Esophagus squamous epithelium (tissue), 5 donors: ENCODE measurements at places on chromosomes 1 and 21.

DNA sequence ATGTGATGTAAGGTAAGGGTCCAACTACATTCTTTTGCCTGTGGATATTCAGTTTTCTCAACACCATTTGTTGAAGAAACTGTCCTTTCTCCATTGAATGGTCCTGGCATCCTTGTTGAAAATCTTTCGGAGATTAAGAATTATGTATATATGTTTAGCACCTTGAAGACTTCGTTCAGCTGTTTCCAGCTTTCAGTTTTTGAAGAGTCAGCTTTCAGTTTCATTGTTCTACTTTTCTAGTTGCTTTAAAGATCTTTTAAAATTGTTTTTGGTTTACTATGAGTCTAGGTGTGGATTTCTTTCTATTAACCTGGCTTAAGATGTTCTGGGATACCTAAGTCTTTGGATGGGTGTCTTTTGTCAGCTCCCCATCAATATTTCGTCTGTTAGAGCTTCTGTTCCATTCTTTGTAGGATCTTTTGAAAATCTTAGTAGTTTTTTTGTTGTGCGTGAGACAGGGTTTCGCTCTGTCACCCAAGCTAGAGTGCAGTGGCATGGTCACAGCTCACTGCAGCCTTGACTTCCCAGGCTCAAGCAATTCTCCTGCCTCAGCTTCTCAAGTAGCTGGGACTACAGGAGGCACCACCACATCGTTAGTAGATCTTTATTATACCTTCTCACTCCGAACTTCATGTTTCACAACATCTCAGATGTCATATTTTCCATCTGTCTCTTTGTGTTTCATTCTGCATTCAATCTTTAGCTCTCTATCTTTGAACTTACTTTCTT, 353.5 kb upstream of the B3GALT2 start:
- no peak for DNase-seq
- no peaks in the 10 kb centered on the region for H3K36me3 ChIP-seq
- H3K27me3 ChIP-seq, result no peaks in the 10 kb centered on the region
- H3K4me1 ChIP-seq, result no peaks in the 10 kb centered on the region
- H3K4me3 ChIP-seq, result no peak overlapping the region

- H3K4me3 ChIP-seq, result no peak overlapping the region
- H3K27ac ChIP-seq, result no peak overlapping the region
- H3K4me1 ChIP-seq, result peaks cover 3% of the 10 kb centered on the region
- no peak for DNase-seq
Measured at GRCh38 chr1:17653728-17654351, 101.3 kb upstream of the ACTL8 start.

GRCh38 chr1:225250432-225250831, 177.4 kb downstream of the LBR start:
- no peaks in the 10 kb centered on the region for H3K27me3 ChIP-seq
- no peak for DNase-seq
- H3K36me3 ChIP-seq, result no peaks in the 10 kb centered on the region
- no peak overlapping the region for H3K27ac ChIP-seq
- no peaks in the 10 kb centered on the region for H3K4me1 ChIP-seq

- H3K27ac ChIP-seq, result no peak overlapping the region
- no peak for DNase-seq
- no peaks in the 10 kb centered on the region for H3K27me3 ChIP-seq
- H3K36me3 ChIP-seq, result no peaks in the 10 kb centered on the region
Measured at GRCh38 chr1:198168227-198168626, 11.4 kb downstream of the NEK7 start.

DNA sequence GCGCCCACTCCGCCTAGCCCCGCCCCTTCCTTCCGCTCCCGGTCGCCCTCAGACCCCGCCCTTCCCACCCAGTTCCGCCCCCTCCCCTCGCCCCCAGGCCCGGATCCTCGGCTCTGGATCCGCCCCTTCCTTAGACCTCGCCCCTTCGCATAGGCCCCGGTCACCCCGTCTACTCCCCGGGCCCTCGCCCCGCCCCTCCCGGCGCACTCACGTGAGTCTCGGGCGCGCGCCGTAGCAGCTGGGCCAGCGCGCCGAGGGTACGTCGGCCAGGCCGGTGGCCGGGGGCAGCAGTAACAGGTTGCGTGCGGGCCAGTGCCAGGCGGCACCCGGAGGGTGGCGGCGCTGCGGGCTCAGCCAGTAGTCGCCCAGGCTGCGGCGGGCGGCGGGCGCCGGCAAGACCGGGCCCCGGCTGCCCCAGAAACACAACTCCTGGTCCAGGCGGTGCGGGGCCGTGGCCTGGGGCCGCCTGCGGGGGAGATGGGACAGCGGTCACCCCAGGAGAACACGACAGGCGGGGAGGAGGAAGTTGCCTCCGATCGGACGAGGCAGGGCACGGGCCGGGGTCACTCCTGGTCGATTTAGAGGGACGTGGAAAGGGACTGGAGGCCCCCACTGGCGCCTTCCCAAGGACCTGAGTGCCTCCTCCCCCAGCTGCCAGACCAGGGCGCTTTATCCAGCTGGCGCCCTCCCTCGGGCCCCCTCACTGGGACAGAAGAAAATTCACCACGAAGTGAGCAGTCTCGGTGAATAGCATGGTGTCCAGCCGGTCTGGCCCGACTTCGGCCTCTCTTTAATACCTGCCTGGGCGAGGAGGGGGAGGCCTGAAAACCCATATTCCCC, 10.7 kb downstream of the FAM229A start:
- peak; percentile 37 for DNase-seq
- H3K27me3 ChIP-seq, result no peaks in the 10 kb centered on the region
- peak overlapping the region; percentile 81 for H3K4me3 ChIP-seq
- peak overlapping the region; percentile 81 for H3K27ac ChIP-seq
- H3K36me3 ChIP-seq, result no peaks in the 10 kb centered on the region

GRCh38 chr1:64072089-64072793, 131.2 kb upstream of the UBE2U start:
- no peaks in the 10 kb centered on the region for H3K4me1 ChIP-seq
- no peaks in the 10 kb centered on the region for H3K36me3 ChIP-seq
- no peak for DNase-seq
- H3K27me3 ChIP-seq, result no peaks in the 10 kb centered on the region

- H3K4me1 ChIP-seq, result peaks cover 13% of the 10 kb centered on the region
- DNase-seq, result no peak
- no peak within 1 kb of the TSS for H3K27ac ChIP-seq
- no peak within 1 kb of the TSS for H3K4me3 ChIP-seq
Measured at GRCh38 chr1:16021681-16022080, at the start of gene CLCNKA. Gene CLCNKA, plus strand, starts transcription at chr1:16022036. Its CDS starts 584 bp downstream, at chr1:16022620.

- no peak overlapping the region for H3K27ac ChIP-seq
- no peak for DNase-seq
- no peak overlapping the region for H3K4me3 ChIP-seq
- no peaks in the 10 kb centered on the region for H3K27me3 ChIP-seq
- H3K4me1 ChIP-seq, result no peaks in the 10 kb centered on the region
Measured at GRCh38 chr1:192730198-192730597, 78.6 kb upstream of the RGS2 start.

- no peak for DNase-seq
- H3K4me1 ChIP-seq, result no peaks in the 10 kb centered on the region
- no peak overlapping the region for H3K4me3 ChIP-seq
Measured at GRCh38 chr1:232859216-232859615, 54.0 kb downstream of the MAP10 start.

DNA sequence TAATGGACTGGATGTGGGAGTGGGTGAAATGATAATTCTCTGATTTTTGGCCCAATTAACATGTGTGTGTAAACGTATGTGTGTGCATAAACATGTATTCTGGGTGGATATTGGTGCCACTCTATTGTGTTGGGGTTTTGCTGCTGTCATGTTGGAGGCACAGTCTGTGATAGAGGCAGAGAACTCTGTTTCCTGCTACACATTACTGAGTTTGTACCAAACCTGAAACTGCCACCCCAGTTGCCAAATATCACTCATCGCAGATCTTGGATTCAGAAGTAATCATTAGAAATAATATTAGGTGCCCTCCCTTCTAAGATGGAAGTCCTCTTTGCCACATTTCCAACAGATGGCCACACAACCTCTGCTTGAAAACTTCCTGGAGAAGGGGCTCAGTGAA, 13.8 kb downstream of the FASLG start:
- H3K27ac ChIP-seq, result no peak overlapping the region
- no peaks in the 10 kb centered on the region for H3K27me3 ChIP-seq
- H3K36me3 ChIP-seq, result no peaks in the 10 kb centered on the region
- DNase-seq, result no peak
- H3K4me1 ChIP-seq, result no peaks in the 10 kb centered on the region

GRCh38 chr21:30629200-30629599, 5.8 kb upstream of the KRTAP20-2 start:
- no peaks in the 10 kb centered on the region for H3K36me3 ChIP-seq
- H3K4me3 ChIP-seq, result no peak overlapping the region
- H3K27ac ChIP-seq, result no peak overlapping the region
- DNase-seq, result no peak

DNA sequence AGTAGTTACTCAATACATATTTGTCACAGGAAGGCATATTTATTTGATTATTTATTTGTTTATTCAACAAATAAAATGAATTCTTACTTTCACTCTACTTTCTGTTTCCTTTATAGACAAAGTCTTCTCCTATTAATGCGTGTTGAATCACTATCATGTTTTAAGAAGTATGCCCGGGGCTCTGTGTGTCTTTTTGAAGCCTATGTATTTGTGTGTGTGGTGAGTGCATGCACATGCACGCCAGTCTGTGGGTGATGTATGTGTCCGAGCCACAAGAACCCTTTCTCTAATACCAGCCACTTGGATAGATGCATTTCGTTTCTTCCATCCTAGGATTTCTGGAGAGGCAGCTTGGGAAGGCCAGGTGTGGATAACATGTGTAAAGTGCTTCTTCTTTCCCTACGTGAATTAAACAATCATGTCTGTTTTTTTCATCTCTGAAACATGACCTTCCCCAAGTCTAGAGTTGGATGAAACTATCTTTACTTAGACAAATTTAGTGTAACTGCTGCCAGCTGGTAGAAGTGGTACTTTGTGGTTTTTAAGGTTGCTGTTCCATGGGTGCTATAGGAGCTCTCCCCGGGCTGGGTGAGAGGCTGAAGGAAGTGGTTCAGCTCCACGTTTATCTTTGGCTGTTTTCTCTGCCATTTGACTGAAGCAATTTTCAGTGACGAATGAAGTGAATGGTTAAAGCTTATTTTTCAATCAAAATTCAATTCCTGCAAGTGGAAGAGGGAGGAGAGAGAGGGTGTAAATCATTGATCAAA, 46.8 kb upstream of the PPM1J start:
- H3K27me3 ChIP-seq, result no peaks in the 10 kb centered on the region
- peak overlapping the region; percentile 81 for H3K27ac ChIP-seq
- H3K36me3 ChIP-seq, result no peaks in the 10 kb centered on the region
- no peak for DNase-seq

DNA sequence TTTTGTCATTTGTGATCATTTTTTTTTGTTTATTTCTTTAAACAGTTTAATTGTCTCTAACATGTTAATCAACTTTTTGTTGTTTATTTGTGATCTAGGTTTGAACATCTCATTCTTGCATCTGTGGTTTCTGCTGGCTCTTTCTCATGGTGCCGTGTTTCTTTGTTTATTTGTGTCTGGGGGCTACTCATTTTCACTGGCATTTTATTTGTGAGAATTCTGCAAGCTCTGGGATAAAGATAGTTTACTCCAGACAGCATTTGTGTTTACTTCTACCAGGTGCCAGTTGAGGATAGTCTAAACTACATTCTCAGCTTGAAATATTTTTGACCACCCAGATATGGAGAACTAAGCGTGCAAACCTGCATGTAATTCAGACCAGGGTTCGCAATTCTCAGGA, 508.6 kb downstream of the KIF26B start:
- no peak overlapping the region for H3K27ac ChIP-seq
- no peaks in the 10 kb centered on the region for H3K36me3 ChIP-seq
- H3K4me1 ChIP-seq, result no peaks in the 10 kb centered on the region
- no peaks in the 10 kb centered on the region for H3K27me3 ChIP-seq
- DNase-seq, result no peak

- H3K27me3 ChIP-seq, result no peaks in the 10 kb centered on the region
- H3K4me3 ChIP-seq, result no peak overlapping the region
- H3K27ac ChIP-seq, result no peak overlapping the region
- H3K4me1 ChIP-seq, result no peaks in the 10 kb centered on the region
- no peaks in the 10 kb centered on the region for H3K36me3 ChIP-seq
- DNase-seq, result no peak
Measured at GRCh38 chr21:27694667-27695066, 727.8 kb upstream of the ADAMTS5 start.

- H3K4me1 ChIP-seq, result peaks cover 11% of the 10 kb centered on the region
- H3K4me3 ChIP-seq, result no peak overlapping the region
- no peaks in the 10 kb centered on the region for H3K36me3 ChIP-seq
- no peaks in the 10 kb centered on the region for H3K27me3 ChIP-seq
- DNase-seq, result no peak
Measured at GRCh38 chr1:86926883-86927282, 12.4 kb downstream of the HS2ST1 start.

GRCh38 chr1:186183219-186183618, 191.8 kb downstream of the TPR start:
- H3K36me3 ChIP-seq, result no peaks in the 10 kb centered on the region
- peaks cover 16% of the 10 kb centered on the region for H3K4me1 ChIP-seq
- no peaks in the 10 kb centered on the region for H3K27me3 ChIP-seq
- H3K27ac ChIP-seq, result no peak overlapping the region

GRCh38 chr1:86774305-86775295, 70.2 kb downstream of the SH3GLB1 start:
- peak overlapping the region; percentile 79 for H3K27ac ChIP-seq
- H3K27me3 ChIP-seq, result no peaks in the 10 kb centered on the region
- DNase-seq, result peak; percentile 6
- H3K4me1 ChIP-seq, result peaks cover 21% of the 10 kb centered on the region

DNA sequence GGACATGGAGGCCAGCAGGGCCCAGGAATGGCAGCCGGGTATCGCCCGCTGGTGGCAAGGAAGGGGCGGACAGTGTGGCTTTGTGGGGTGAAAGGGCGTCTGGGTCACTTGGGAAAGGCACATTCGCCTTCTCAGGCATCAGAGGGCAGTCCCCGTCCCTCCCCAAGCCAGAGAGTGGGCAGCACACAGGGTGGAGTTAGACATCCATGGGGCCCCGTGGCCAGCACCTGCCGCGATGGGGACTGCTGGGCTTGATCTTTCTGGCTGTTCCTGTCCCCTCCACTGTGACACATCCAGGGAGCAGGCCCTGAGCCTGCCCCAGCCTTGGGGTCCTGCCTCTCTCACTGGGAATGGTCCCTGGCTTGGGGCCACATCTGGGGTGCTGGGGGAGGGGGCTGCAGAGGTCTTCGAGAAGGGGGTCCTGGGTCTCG, 4.0 kb upstream of the TRPM2 start:
- peaks cover 79% of the 10 kb centered on the region for H3K27me3 ChIP-seq
- DNase-seq, result no peak
- peaks cover 18% of the 10 kb centered on the region for H3K4me1 ChIP-seq

GRCh38 chr1:221294242-221294641, 415.0 kb downstream of the HLX start:
- H3K27me3 ChIP-seq, result no peaks in the 10 kb centered on the region
- H3K27ac ChIP-seq, result no peak overlapping the region
- H3K4me1 ChIP-seq, result no peaks in the 10 kb centered on the region
- no peaks in the 10 kb centered on the region for H3K36me3 ChIP-seq

- H3K36me3 ChIP-seq, result no peaks in the 10 kb centered on the region
- no peak for DNase-seq
- no peaks in the 10 kb centered on the region for H3K27me3 ChIP-seq
- no peaks in the 10 kb centered on the region for H3K4me1 ChIP-seq
- H3K27ac ChIP-seq, result no peak overlapping the region
Measured at GRCh38 chr1:172405912-172406311, 14.6 kb upstream of the C1orf105 start.

GRCh38 chr1:24847995-24848881, 81.8 kb downstream of the RUNX3 start:
- no peaks in the 10 kb centered on the region for H3K27me3 ChIP-seq
- H3K27ac ChIP-seq, result peak overlapping the region; percentile 55
- peaks cover 6% of the 10 kb centered on the region for H3K4me1 ChIP-seq
- peak; percentile 83 for DNase-seq
